GM04503 (cell line): ENCODE measurements at places on chromosomes 2 and 18.

DNA sequence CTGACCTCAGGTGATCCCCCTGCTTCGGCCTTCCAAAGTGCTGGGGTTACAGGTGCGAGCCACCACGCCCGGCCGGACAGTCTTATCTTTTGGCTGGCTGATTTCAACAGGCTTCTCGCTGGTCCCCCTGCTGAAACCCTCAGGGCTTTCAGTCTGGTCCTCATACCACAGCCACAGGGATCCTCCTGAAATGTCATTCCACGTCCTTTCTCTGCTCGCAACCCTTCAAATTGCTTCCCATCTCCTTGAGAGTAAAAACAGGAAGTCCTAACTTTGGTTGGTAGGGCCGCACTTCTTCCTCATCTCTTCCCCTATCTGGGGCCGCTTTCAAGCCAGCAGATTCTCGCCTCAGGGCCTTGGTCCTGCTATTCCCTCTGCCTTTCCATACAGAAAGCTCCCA is 1.4 kb upstream of the CAB39 start:
- DNase-seq, result no peak

GRCh38 chr2:221911890-221912289 is 339.8 kb upstream of the EPHA4 start:
- DNase-seq, result no peak

DNA sequence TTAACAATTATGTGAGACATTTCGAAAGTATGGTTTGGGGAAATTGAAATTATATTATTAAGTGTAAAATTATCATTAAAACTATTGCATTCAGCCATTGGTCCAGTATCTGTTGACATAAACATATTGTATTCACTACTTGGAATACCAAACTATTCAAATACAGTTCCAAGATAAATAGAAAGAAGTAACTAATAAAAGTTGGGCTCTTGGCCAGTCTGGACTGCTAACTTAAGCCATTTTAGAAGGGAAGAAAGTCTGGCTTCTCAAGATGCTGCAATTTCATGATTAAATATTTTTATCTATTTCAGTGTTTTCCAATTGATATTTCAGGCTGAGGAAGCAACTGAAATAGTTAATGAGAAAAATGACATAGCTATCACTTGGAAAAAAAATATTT is 109.8 kb upstream of the CHRNA1 start:
- peak; percentile 26 for DNase-seq

DNA sequence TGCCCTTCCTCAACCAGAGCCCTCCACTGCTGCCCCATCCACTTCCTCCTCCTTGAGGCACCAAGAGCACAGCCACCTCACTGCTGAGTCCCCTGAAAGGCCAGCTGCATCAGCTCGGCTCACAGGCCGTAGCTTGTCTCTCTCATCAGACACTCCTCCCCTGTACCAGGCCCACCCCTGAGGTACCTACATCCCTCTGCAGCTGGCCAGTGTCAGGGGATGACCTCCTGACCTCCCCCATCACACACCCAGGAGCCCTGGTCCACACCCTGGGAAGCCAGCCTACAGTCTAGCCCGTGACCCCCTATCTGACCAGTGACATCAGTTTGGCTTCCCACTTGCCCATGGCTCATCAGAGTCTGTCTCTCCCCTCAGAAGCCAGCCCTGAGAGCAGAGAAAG is 205.6 kb downstream of the TNS1 start:
- DNase-seq, result no peak

DNA sequence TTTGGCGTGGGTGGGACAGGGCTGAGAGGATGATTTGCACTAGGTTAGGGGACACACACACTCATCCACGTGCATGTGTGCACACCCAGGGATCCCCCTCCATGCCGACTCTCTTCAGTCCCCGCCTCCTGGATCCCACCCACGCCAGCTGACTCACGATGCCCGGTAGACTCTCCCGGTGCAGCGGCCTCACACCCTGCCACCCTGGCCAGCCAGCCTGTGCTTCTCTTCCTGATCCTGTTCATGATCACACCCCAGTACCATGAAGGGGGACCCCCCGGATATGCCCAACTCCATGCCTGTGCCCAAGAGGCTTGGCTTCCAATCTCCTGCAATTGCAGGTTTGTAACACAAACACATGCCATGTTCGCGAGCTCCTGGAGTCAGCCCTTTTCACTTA is 157.8 kb upstream of the HDAC4 start:
- no peak for DNase-seq

GRCh38 chr18:10579079-10579867 is 53.4 kb downstream of the NAPG start:
- peak; percentile 45 for DNase-seq

DNA sequence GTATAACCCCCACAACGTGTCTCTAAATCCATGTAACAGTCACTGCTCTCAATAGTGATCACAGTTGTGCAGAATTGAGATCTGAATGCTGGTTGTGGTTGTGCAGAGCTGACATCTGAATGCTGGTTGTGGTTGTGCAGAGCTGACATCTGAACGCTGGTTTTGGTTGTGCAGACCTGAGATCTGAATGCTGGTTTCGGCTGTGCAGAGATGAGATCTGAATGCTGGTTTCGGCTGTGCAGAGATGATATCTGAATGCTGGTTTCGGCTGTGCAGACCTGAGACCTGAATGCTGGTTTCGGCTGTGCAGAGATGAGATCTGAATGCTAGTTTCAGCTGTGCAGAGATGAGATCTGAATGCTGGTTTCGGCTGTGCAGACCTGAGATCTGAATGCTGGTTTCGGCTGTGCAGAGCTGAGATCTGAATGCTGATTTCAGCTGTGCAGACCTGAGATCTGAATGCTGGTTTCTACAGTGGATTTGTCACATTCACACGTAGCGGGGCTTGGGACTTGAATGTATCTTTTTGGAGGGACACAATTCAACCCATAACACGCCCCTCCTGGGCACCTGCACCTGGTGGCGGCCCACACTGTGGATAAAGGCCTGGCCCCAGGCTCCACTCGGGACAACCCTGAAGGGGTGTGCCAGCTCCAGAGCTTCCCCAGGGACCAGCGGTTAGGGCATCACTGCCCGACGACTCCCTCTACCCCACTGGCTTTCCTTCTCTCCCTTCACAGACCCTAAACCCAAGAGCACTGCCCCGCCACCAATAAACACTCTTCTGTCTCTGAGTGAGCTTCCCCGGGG is 51.1 kb upstream of the SLC66A3 start:
- no peak for DNase-seq

- DNase-seq, result no peak
Observed at GRCh38 chr2:47093626-47094025, 61.5 kb downstream of the STPG4 start.

GRCh38 chr2:208627110-208627884 is 220.7 kb downstream of the PTH2R start:
- DNase-seq, result no peak

- DNase-seq, result no peak
Observed at GRCh38 chr2:69034122-69034521, 21.1 kb downstream of the ANTXR1 start.

DNA sequence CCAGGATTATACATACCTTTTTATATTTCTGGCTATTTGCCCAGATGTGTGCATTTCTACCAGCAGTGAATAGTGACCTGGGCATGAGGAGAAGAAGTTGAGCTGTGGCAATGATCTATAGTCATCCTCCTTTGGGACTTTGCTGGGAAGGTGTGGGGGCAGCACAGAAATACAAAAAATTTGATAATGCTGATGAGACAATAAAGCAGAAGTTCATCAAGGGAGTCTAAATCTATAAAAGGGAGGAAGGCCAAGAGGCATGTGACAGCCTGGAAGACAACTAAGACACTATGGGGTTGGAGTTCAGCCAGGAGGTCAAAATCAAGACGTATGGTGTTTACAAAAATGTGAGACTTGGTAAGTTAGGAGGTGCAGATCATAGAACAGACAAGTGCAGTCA is 52.2 kb downstream of the FSHR start:
- no peak for DNase-seq

DNA sequence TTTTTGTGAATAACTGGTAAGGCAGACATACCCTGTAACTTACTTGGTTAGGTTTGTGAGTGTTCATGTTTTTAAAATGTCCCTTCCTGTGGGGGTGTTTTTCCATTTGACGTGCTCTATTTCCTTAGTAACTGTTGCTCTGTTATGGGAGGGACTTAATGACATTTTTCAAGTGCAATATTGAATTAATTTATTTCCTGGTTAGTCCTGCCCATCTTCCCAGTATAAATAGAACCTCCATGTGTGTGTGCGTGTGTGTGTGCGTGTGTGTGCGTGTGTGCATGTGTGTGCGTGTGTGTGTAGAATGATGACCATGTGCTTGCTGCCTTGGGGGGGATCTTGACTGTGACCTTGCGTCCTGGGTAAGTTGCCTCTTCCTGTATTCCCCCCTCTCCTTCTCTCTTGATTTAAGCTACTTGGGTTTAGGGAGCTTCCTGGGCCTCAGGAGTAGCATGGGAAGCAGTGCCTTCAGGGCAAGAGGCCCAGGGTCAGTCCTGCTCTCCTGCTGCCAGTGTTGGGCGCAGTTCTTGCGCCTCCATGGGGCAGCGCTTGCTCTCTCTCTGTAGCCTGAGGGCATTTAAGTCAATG is 163.9 kb downstream of the LDLRAD4 start:
- peak; percentile 51 for DNase-seq

DNA sequence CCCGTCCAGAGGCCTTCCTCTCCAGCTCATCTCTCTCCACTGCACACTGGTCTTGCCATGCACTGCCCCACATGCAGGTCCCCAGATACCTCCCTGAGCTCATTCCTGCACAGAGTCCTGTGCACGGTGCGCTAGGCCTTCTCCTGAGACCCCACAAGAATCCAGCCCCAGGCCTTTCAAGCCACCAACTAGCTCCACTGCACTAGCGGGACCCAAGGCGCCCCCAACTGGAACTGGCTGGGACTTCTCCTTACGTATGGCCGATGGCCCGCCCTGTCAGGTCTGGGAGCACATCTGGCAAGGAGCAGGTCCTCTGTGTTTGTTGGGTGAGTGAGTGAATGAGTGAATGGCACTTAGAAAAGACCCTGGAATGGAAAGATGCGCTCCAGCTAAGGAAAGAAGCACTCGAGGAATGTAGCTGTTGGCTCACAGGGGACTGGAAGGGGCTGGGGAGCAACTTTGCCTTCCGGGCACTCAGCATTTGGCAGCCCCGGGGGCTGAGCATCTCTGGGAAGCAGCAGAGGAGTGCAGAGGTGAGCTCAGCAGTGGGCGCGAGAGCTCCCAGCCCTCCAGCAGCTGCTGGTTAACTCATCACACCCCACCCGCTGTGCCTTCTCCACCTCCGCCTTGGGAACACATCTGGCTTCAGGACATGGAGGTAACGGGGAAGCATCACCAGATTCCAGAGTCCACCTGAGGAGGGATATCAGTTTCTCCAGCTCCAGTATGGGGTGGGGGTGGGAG is 223.1 kb downstream of the GLI2 start:
- no peak for DNase-seq

- DNase-seq, result no peak
Observed at GRCh38 chr2:8310557-8311455, 371.1 kb upstream of the ID2 start.

- DNase-seq, result no peak
Observed at GRCh38 chr2:231104115-231104713, 20.6 kb downstream of the HTR2B start.

DNA sequence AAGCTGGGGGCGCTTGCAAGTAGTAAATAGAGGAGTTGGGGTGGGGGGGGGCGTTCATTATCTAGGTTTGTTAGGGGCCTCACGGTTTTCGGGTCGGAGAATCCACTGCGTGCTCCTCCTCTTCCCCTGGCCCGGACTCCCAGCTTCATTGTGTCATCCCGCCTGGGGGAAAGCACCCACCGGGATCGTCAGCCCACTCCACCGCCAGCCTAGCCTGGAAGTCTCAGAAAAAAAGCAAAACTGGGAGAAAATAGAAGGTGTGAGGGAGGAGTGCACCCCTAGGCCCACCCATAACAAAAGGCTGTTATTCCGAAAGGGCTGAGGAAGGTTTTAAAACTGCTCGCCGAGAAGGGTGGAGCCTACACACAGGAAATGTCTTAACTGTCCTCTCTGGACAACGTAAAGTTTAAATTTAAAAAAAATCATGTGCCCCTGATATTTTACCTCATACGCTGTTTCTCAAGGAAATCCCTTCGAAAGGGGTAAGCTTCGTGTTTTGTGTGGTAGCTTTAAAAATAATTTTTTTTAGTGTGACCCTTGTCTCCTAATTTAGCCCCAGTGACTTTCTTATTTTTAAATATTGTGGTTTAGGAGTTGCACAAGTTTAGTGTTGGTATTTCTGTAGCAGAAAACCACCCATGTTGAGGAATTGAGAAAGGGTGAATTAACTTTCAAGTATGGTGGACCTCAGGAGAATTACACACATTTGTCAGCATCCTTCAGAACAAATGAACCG is 104.2 kb downstream of the SPTBN1 start:
- DNase-seq, result no peak

DNA sequence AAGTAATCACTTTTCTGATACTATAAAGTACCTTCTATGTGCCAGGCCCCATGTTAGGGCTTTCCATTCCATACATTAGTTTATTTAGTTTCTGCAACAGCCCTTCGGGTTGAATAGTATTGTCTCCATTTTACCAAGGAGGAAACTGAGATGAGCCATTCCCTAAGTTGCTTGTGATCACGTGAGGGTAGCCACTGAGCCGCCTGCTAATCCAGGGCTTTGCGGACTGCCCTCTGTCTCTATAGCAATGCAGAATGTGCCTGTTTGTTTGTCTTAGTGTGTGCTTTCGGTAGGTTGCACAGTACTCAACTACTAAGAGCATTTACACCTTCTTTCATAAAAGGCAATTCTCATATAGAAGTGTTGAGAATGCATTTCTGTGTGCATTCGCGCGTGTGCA is 5.0 kb downstream of the EMILIN2 start:
- no peak for DNase-seq

GRCh38 chr18:61413396-61413795 is 80.2 kb downstream of the CDH20 start:
- no peak for DNase-seq

- no peak for DNase-seq
Observed at GRCh38 chr2:207401338-207401737, 128.4 kb upstream of the CREB1 start.

DNA sequence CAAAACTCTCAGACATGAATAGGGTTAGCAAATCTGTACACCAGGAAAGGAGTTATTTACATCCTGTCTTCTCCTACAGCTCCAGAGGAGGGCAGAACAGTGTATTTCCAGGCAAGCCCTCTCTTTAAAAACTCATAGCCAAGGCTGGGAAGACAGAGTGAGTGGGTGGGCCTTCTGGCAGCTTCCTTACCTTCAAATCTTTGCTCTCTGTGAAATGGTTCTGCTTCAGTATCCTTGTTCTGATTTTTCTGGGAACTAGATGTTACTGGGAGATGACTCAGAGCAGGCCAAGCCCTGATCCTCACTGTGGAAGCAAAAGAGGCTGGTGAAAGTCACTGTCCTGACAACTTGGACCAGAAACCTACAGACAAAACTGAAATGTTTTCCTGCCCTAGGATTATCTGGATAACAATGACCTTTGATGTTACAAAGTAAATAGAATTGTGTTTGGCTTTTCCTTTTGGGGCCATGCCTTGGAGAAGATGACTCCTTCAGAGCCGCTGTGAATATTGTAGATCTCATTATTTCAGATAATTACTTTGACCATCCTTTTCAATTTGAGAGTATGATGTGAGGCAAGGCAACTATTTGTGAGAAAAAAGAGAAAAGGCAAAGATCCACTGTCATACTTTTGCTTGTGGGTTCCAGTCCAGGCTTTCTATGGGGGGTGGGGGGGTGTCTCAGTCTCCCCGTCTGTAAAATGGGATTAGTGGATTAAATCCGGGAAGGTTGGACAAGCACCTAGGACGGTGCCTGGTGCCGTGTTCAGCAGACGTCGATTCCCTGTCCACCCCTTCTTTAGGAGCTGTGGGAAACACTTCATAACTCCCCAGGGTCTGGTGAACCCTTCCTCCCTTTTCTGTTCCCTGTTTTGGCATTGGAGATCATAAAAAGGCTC is 644 bp upstream of the QPCT start:
- DNase-seq, result no peak

GRCh38 chr2:36677386-36677785 is 19.1 kb upstream of the VIT start:
- DNase-seq, result no peak

- no peak for DNase-seq
Observed at GRCh38 chr2:127737892-127738291, 36.6 kb downstream of the SFT2D3 start.
